ENCODE measurements at places on chromosomes 16 and 17.

DNA sequence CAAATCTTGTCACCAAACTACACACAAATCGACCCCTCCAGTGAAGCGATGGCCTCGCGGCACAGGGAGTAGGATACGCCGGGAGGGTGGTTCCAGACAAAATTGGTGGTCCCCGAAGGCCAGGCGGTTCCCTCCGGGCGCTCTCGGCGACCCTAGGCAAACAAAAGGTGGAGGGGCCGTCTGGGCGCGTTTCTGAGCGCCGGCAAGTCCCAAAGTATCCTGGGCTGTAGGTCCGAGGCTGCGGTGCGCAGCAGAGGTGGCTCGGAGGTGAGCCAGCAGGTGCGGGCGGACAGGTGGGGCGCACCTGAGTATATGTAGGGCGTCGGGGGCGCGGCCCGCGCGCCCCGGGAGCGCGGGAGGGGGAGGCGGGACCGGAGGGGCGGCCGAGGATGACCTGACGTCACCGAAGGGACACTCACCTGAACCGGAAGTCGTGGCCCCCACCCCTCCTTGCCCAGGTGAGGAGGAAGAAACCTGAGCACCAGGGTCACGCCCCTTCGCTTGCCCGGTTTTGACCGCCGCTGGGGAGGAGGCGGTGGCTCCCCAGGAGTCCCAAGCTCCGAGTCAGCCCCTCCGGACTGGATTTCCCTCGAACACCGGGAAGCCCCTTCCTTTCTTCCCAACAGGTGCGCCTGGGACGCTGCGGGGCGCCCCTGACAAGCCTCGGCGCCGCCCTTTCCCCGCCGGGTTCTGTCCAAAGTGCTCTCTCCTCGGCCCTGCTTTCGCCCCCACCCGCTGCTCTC, at the start of gene CLDN7:
Gene CLDN7, minus strand, starts transcription at position 287 of the 743 bp plus-strand sequence. CDS start 435 bp downstream, outside the sequence.
- no peak for DNase-seq

GRCh38 chr16:81366316-81366932, 51.7 kb downstream of the GAN start:
- peak; percentile 14 for DNase-seq

DNA sequence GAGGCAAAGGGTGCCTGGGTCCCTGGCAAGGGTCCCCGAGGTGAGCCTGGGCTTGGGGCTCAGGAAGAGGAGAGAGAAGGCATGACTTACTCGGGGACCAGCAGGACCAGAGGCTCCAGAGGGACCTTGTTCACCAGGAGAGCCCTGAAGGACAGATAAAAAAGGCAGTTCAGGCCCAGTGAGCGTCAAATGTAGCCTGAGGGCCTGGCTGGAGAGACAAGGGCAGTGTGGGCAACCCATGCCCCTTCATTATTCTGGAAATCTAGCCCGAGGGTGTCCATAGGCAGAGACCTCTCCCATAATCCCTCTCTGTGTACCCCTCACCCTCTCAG, 14.1 kb downstream of the COL1A1 start:
- no peak for DNase-seq

- DNase-seq, result no peak
These were observed 55.9 kb upstream of the PLCG2 start for GRCh38 chr16:81723098-81723723.

DNA sequence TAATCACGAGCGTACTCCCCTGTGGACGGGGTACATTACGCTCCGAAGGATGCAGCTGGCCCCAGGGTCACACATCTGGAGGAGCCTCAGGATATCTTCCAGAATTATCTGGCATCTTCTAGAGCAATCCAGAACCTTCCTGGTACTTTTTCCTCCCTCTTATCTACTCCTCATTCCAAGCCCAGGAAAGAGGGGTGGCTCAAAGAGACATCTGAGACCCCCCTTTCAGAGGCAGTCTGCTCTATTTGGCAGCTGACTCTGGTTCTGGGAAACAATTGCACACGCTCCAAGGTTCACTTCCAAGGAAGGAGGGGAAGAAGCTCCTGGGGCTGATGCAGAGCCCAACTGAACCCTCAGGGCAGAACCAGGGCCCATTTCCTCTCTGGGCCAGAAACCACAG, 14.9 kb downstream of the RBFOX3 start:
- no peak for DNase-seq

DNA sequence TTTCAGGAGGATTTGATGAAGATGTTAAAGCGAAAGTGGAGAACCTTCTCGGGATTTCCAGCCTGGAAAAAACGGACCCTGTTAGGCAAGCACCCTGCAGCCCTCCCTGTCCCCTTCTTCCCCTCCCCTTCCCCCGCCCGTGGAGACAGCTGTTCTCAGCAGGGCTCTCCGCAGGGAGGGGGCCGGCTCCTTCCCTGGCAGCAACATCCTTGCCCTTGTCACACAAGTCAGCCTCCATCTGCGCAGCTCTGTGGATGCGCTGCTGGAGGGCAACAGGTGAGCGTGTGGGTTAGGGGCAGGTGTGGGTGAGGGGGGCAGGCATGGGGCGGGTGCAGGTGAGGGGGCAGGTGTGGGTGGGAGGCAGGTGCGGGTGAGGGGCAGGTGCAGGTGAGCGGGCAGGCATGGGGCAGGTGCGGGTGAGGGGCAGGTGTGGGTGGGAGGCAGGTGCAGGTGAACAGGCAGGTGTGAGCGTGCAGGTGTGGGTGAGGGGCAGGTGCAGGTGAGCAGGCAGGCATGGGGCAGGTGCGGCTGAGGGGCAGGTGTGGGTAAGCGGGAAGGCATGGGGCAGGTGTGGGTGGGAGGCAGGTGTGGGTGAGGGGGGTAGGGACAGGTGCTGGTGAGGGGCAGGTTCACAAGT, 9.4 kb downstream of the CYBC1 start:
- no peak for DNase-seq

DNA sequence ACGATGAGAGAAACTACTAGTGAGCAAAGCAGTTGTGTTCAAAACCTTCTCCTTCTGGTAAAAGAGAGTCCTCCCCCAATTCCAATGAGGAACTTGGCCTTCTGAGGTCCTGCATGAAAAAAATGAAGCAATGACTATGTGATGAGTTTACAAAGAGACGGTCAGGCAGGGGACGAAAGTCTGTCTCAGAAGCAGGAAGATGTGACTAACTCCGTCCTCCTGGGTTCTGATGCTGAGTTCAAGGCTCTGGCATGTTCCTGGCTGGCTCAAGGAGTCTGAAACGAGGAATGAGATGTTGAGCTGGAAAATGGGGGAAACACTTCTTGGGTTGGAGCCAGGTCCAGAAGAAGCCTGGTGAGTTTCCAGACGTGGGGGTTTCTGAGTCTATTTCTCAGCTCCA, 129.6 kb downstream of the CPPED1 start:
- no peak for DNase-seq

GRCh38 chr17:4492721-4493561, 5.7 kb upstream of the SPNS2 start:
- no peak for DNase-seq

- DNase-seq, result no peak
These were observed 4.5 kb downstream of the NME2 start for GRCh38 chr17:51170736-51171135.

DNA sequence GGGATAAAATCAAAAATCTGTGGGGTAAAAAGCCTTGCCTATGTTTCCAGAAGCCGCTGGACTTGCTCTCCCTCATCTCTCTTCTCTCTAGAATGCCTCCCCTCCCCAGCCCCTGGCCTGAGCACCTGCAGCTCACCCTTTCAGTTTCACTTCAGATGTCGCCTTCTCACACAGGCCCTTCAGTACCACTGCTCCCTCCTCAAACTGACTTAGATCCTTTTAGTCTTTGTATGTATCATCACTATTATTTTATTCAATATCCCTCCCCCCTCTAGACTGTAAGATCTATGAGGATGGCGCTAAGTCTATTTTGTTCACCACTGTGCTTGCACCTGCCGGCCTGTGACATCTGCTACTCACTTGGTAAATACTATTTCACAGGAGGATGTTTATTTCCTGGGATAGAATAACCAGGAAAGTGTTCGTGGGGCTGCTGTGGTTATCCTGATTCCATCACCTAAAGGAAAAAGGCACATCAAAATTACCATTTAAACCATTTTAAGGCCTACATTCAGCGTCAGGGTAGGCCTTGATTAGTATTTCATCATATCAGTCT, 122.3 kb downstream of the MRTFB start:
- peak; percentile 18 for DNase-seq

- DNase-seq, result no peak
These were observed 167.5 kb downstream of the PRKCA start for GRCh38 chr17:66469890-66470289.

GRCh38 chr17:7574176-7574953, 5.1 kb upstream of the CD68 start:
- no peak for DNase-seq

DNA sequence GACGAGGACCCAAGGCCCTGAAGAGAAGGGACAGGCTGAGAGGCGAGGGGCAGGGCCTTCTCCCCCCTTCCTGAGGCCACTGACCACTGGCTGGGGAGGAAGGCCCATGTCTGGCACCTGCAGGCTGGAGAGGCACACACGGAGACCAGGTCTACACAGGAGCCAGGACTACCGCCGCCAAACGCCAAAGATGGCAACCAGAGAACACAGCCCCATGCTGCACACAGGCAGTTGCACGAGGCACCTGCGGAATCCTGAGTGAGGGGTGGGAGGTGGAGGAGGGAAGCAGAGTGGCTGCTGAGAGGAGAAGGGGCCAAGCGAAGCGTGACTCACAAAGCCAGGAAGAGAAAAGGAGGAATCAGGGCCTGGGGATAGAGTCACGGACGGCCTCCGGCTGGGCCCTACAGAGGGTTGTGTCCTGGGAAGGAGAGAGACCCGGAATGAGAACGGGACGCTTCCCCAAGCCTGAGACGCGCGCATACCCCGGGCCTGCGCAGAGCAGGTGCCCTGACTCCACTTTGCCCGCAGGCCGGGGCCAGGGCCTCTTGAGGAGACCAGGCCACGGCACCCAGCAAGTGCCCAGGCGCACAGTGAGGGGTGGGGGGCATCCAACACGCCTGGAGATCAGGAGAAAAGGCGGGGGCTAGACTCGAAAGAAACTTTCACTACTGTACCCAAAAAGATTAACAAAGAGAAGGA, 28.7 kb upstream of the C16orf95 start:
- no peak for DNase-seq

- no peak for DNase-seq
These were observed 91.8 kb downstream of the SDK2 start for GRCh38 chr17:73552300-73553048.

- DNase-seq, result no peak
These were observed 11.6 kb downstream of the COPZ2 start for GRCh38 chr17:48025904-48026501.

DNA sequence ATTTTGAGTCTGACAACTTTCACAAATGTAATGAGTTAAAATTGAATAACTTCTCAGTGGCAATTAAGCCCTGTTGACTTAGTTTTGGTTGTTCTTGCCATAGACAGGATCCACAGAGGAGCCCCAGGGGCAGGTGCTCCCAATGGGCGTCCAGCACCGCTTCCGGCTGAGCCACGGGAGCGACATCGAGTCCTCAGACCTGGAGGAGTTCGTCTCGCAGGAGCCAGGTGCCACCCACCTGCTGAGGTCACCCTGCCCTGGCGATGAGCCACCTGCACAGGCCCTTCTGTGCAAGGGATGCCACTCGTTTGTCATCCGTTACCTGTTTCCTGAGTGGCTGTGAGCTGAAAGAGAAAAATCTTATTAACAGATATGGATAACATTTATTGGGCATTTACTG, 10.7 kb downstream of the CCDC40 start:
- no peak for DNase-seq

GRCh38 chr17:13182450-13182849, 164.6 kb upstream of the ELAC2 start:
- DNase-seq, result no peak

GRCh38 chr16:19589771-19590302, 34.3 kb downstream of the VPS35L start:
- no peak for DNase-seq

GRCh38 chr17:74892974-74893911, at the start of gene FADS6:
Gene FADS6, minus strand, starts transcription at chr17:74893633. Its CDS starts 38 bp downstream, at chr17:74893595.
- DNase-seq, result no peak

Data from GM12891 (cell line).